ENCODE measurements at places on chromosomes 7 and 10. TPM values are rescaled to one million over a fixed set of nuclear protein-coding genes. Genes with fewer than 3 reads are reported as not detected.

The CYP3A5 gene
- total RNA-seq = 4.6 TPM

The GRID2IP gene
- not detected for total RNA-seq

The GPR26 gene
- total RNA-seq = 1.4 TPM

The SORCS3 gene
- 3.6 TPM for total RNA-seq

The IFIT1B gene
- total RNA-seq = 1.0 TPM

The CRPPA gene
- total RNA-seq = 9.6 TPM

The PNLIP gene
- not detected for total RNA-seq

The GIMAP4 gene
- 22.5 TPM for total RNA-seq

The SPDYE8 gene
- total RNA-seq = not detected

The EIF5AL1 gene
- total RNA-seq = 0.11 TPM

The MMP21 gene
- total RNA-seq = 1.2 TPM

The TFPI2 gene
- 57.5 TPM for total RNA-seq

The NACAD gene
- 8.9 TPM for total RNA-seq

The AKR1C8 gene
- total RNA-seq = 0.27 TPM

The FRA10AC1 gene
- 40.8 TPM for total RNA-seq

The NUDT13 gene
- 1.5 TPM for total RNA-seq

The PAXIP1 gene
- 19.6 TPM for total RNA-seq

All from camera-type eye (tissue), 1 donor.